ENCODE measurements at places on chromosomes 6 and 20.

- no peak for DNase-seq
These were observed 451.0 kb upstream of the SULF2 start for GRCh38 chr20:48236000-48236970.

DNA sequence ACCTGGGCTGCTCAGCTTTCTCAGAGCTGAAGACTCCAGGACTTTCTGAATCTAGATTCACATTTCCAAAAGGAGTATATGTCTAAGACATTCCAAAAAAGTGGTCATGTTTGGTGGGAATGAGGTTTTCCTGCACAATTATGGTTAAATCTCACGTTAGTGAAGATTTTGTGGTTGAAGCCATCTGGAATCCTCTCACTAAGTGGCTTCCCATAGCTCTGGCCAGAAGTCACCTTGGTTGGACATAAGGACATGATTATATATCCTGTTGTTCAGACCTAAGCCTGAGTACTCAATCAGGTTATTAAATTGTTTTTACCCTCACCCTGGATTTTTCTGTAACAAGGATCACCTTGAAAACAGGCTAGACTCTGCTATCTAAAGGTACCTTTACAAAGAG, 176.1 kb upstream of the PLN start:
- DNase-seq: no peak

GRCh38 chr6:6744551-6744950, 156.0 kb downstream of the LY86 start:
- DNase-seq: no peak

DNA sequence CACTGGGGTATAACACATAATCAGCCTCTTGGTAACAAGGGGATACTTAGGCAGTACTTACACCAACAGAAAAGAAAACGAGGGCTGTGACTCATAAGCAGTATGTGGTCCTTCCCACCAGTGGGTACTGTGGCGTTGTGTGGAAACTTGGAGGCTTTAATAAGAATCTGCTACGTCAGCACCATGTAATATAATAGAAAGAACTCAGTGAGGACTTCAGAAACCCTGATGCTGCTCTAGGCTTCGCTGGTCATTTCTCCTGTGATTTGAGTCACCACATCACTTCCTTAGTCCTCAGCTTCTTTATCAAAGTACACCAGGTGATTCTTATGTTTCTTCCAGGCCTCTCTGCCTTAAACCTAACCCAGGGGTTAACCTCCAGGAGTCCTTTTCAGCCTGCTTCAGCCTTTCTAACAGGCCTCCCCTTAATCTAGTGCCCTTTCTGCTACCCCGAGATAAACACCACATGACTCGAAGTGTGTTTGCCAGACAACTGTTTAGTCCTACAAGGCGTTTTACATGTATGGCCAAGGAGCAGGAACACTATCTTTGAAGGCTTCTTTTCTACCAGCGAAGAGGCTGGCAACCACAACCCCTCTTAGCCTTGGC, 68.5 kb downstream of the FYN start:
- DNase-seq: peak; percentile 75

DNA sequence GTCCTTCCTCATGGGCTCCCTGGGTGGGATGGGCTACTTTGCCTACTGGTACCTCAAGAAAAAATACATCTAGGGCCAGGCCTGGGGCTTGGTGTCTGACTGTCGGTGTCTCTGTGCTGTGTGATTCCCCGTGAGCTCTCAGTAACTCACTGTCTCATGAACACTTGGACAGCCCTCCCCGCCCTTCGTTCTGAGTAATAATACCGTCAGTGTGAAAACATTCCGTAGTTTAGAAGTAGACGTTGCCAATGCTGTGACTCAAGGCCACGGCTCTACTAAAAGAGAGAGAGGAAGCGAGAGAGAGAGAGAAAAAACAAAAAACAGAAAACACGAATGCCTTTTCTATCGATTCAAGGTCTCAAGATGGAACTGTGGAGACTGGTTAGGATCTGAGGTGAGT, 31.8 kb downstream of the FITM2 start:
- no peak for DNase-seq

GRCh38 chr6:124990988-124991387, 28.8 kb downstream of the RNF217 start:
- DNase-seq: no peak

- peak; percentile 26 for DNase-seq
These were observed 77.6 kb upstream of the GGTLC1 start for GRCh38 chr20:24066076-24066700.

DNA sequence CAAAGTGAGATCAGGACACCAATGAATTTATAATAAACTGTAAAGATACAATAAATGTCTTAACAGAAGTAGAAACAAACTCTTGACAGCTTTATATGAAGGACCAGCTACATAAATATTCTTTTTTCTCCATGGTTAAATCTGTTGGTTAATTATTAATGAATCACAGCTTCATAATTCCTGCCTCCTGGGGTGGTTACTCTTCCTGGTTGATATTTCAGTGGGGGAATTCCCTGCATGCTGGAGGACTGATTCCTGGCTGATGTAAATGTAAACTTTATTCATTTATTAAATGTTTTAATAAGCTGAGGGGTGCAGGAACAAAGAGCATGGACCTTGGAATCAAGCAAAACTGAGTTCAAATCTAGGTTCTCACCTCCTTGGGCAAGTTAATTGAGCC, 16.2 kb upstream of the RCAN2 start:
- DNase-seq: no peak

DNA sequence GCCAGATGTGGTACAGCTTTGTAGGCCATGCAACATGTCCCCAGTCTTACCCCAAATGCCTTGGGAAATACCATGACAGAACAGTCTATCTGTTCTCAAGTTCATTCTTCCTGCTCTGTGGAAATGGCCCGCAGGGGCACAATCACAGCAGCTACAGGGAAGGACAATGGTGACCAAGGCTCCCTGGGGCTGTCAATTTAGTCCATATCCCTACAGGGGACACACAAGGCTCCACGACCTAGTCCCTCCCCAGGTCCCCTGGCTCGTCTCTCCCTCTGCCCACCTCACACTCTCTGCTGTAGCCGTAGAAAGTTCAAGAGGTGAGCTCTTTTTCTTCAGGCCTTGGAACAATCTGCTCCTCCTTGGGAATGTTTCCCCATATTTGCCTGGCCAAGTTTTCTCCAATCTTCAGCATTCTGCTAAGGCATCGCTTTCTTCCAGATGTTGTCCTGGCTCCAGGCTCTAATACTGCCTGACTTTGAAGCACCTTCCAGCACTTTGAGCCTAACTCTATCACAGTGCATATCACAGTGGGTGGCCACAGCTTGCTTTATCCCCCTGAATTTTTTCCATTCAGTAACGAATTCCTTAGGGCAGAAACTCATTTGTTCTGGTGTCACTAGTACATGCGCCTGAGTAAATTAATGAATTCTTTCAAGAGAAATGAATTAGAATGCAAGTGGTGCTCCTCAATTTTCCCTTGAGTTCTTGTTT, 92.6 kb downstream of the MAP3K7 start:
- no peak for DNase-seq

GRCh38 chr6:100266494-100267401, 198.0 kb downstream of the SIM1 start:
- DNase-seq: no peak

- DNase-seq: no peak
These were observed 597.0 kb downstream of the HTR1B start for GRCh38 chr6:76866091-76866915.

DNA sequence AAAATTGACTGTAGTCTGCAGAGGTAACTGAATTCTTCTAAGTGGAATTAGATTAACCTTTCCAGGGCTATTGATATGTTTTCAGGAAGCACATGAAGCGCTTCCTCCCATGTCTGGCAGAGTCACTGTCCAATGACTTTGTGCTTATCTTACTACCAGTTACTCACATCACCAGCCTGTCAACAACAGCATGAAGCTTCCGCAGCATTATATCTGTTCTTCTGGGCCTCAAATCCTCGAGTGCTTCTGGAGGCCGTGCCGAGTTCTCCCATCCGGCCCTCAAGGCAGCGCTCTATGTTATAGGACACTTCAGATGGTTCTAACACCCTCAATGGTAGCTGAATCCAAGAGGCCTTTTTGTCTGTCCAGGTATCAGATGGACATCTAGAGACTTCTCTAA, 33.2 kb downstream of the PSMG4 start:
- no peak for DNase-seq
